ENCODE measurements at places on chromosomes 12 and 14.

DNA sequence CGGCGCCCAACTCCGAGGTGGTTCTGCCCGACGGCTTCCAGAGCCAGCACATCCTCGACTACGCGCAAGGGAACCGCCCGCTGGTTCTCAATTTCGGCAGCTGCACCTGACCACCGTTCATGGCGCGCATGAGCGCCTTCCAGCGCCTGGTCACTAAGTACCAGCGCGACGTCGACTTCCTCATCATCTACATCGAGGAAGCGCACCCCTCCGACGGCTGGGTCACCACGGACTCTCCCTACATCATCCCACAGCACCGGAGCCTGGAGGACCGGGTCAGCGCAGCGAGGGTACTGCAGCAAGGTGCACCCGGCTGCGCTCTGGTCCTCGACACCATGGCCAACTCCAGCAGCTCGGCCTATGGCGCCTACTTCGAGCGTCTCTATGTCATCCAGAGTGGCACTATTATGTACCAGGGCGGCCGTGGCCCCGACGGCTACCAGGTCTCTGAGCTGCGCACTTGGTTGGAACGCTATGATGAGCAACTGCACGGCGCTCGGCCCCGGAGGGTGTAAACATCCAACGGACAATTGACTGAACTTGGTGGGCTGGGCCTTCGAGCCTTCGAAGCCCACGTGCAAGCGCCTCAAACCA lies 699 bp downstream of the DIO3 start:
- DNase-seq = no peak

DNA sequence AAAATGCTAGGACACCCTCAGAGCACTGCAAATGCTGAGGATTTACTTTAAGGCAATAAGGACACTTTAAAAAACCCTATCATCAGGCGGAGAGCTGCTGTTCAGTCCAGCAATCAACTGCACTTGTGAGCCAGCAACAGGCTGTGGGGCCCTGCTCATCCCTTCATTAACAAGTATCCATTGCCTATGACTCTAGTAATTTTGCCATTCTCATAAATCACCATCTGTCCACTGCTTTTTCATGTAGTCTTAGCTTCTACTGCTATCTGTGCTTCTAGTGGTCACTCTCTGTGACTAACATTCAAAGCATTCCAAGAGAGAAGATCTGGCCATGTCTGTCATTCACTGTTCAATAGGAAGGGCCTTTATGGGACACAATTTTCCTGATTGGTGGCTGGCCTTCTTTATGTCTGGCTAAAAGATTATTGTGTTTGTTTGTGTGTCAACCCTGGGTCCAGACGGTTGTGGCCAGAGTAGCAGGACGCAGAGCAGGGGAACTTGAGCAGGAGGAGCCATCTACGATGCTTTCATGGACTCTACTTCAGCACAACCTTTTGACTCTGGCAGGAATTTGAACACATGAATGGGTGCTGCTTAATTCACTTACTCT lies 3.6 kb upstream of the KRAS start:
- no peak for DNase-seq

DNA sequence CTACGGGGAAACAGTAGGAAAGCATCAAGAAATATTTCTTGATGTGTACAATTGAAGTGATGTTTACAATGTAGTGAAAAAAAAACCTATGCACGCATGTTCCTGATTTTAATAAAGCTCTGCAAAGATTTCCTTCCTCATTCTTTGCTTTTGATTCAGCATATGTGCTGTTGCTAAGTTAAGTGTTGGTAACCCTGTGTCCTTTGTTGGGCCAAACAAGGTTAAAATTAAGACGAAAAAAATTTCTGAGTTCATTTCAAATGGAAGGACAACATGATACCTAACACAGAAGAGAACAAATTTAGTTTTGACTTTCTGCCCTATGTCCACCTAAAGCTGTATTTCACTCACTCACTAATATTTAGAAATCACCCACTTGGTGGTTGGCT lies 62.8 kb downstream of the PPP2R5C start:
- no peak for DNase-seq

DNA sequence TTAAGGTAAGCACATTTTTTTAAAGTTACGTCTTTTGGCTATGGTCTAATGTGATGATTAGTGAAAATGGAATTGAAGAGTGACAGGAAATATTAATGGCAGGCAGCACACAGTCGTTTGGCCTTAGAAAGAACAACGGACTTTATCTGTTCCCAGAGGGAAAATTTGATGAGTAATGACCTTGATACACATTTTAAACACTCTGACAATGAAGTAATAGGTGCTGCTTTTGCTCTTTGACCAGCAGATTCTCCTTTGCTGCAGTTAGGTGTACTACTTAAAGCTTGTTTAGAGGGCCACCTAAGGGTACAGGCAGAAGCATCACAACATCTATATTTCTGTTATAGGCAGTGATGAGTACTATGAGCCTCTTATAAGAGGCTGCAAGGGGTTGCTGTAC lies 27.1 kb upstream of the RNU6-8 start:
- no peak for DNase-seq

DNA sequence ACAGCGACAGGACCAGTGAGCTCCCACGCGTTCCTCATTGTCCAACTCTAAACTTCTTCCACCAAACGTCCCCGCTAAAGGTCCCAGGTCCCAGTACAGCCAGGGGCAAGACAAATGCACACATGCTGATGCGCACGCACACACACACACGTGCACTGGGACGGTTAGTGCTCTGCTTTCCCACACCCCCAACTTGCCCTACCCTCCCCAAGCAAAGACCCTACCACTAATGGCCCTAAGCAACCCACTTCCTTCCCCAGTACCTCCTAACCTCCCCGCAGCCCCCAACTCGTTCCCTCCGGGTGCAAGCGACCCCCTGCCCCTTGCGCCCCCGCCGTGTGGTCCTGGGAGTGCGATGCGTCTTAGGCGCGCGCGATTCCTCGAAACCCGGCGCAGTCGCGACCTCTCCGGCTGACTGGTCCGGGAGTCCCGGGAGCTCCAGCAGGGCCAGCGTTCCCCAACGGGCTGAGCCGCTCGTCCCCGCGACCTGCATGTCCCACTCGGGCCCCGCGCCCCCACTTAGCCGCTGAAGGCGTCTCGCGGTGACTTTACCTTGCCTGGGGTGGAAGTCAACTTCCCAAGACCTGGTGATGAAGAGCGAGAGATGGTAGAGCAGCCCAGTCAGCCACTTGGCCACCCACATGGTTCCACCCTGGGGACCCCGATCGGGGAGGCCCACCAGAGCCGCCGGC lies 578 bp downstream of the ADAMTS20 start:
- DNase-seq = no peak

GRCh38 chr12:6606331-6607131 lies 648 bp downstream of the CHD4 start:
- DNase-seq = peak; percentile 58

DNA sequence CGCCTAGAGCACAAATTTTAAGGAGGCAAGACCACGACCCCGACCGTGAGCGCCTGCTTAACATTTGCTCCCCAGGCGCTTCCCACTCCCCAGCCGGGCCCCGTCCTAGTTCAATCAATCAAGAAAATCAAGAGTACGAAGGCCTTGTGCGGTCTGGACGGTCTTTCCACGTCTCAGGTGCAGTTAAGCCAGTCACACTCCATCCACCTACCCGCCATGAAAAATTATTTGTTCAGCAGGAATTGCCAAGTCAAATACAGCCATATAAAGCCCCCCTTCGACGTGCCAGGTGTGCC lies 603 bp upstream of the LRR1 start:
- DNase-seq = no peak

GRCh38 chr14:34895277-34895676 lies 20.1 kb upstream of the BAZ1A start:
- DNase-seq = no peak

Measured in anterior cingulate cortex (tissue), 58 donors.